Foreskin melanocyte (primary cell): ENCODE measurements at places on chromosomes 3 and 15.

DNA sequence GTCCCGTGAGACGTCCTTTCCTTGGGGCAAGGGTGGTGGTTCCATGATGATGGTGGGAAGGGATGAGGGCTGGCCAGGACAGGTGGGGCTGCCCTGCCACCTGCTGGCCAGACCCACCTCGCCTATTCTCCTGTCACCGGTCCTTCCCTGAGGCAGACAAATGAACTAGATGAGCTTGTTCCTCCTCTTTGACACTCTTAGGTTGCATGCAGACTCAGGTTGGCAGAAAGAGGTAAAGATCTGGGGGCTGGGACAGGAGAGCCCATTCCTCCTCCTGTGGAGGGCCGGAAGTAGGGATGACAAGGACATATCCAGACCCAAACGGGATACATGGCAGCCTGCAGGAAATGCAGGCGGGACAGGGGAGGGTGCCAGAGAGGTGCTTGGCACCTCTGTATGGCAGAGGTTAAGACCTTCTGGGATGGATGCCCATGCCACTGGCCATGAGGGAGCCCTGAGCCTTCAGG, 38.6 kb downstream of the ACSBG1 start:
- DNase-seq, result no peak

GRCh38 chr3:113038328-113038727, 47.5 kb downstream of the GTPBP8 start:
- no peak for DNase-seq

DNA sequence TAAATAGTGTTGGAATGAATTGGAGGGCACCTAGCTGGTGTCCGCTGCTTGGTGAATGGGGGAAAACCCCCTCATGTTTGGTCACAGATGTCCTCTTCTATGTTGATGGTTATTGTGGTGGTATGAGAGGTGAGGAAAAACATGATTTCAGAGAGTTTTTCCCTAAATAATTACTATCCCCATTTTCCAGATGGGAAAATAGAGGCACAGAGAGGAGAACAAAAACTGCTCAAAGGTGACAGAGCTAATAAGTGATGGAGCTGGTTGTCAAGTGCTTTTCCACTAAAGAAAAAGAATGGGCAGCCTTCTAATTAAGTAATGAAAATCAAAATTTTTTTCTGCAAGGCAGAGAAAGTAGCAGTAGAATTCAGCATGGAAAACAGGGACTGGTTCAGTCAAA, 30.2 kb upstream of the CFAP161 start:
- no peak for DNase-seq

GRCh38 chr3:9778143-9779074, 8.7 kb upstream of the CAMK1 start:
- DNase-seq, result no peak

- DNase-seq, result no peak
These were observed 6.8 kb downstream of the CACNA1D start for GRCh38 chr3:53501178-53501577.

DNA sequence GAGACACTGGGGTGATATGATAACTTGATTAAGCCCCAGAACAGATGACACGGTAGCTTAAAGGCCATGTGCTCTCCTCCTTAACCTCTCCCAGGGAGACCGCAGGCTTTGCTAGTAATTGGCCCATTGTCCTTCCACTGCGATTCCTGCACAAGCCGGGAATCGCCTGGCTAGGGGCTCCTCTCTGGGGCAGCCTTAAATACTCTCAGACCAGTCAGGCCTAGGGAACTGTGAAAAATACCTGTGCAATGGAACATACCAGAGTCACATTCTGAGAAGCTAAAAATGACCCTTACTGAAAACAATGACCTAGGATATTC, 56.3 kb downstream of the CPN2 start:
- DNase-seq, result no peak

- no peak for DNase-seq
These were observed 160.8 kb downstream of the TUSC7 start for GRCh38 chr3:116870379-116870778.

DNA sequence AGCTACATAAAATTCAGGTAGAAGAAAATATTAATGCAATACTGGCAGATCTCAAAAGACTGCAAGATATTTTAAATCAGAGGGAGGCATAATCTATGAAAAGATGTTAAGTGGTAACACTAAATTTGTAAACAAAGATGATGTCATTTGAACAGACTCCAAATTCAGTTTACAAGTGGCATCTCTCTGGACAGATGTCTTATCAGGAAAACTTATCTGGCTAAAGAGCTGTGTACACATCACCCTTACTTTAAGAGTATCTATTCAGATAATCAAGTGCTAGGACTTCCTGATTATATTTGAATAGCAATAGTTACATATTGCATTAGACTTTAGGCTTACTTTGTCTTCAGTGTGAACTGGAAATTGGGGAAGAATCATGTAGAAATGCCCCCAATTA, 231.5 kb downstream of the WDR72 start:
- no peak for DNase-seq

- no peak for DNase-seq
These were observed 68.2 kb downstream of the HMCES start for GRCh38 chr3:129346695-129347457.

- peak; percentile 36 for DNase-seq
These were observed 41.0 kb upstream of the PRICKLE2 start for GRCh38 chr3:64266065-64266931.

GRCh38 chr15:40471808-40472150, 995 bp downstream of the CHST14 start:
- DNase-seq, result no peak

DNA sequence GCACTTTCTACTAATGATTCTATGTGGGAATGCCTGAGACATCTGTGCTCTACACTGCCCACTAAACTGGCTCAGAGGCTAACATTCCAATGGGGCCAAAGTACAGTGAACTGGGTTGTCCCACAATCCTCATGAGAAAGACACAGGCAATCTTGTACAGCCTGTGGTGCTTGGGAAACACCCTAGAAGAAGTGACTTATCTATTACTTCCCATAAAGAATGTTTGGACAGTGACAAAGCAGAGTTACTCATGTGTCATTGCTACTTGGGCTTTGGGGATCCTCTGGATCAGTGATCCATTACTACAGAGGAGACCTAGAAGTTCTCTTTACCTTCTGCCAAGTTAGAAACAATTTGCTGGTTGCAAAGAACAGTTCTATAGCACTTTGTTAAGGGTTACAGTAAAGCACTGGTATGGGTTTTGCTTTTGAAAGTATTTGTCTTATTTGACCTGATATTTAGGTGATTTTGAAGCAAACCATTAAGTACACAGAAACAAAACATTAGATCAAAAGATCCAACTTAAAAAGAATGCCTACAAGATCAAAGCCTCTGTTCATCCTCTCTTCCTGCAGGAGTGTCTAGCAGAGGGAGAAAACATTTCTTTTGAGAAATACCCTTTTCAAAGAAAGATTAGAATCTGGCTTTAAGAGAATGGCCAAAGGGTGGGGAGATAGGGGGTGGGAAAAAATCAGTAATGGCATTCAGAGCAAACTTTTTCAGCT, 75.8 kb downstream of the CTNNB1 start:
- DNase-seq, result no peak

DNA sequence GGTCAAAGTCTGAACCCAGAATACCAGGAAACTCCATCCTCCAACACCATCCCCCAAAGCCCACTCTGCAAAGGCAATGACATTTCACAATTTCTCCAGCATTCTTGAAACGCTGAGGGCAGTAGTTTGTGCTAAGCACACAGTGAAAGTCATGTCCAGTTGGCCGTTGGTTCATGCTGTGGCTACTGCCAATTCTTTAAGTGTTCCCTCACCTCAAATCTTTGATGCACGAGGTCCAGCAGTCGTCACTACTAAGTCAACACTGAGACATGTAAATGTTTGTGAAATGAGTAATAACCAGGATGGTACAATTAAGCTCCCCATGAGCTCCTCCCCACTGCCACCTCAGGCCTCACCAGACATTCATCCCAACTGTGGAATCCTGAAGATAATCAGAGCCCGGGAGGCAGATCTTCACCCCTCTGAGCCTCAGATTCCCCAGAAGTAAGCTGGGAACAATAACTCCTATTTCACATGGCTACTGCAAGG, 7.0 kb downstream of the SUCLG2 start:
- DNase-seq, result peak; percentile 86

DNA sequence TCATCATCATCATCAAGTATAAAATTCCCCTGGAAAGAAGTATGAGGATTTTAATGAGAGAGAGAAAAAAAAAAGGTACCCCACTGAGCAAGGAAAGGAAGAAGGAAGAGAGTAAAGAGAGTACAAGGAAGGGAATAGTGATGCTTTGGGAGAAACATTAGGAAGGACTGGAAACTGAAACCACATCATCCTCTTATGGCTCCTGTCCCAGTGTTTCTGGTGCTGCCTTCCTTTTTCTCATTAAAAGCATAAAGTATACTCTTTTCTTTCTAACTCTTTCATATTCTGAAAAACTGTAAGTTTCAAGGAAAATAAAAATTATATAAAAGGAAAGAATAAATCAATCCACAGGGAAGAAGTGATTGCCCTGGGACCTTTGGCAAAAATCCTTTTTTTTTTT, 616.4 kb upstream of the CBLB start:
- no peak for DNase-seq

- peak; percentile 64 for DNase-seq
These were observed 126.5 kb upstream of the ROPN1 start for GRCh38 chr3:124118397-124118796.

- DNase-seq, result no peak
These were observed 76.3 kb downstream of the VGLL3 start for GRCh38 chr3:86914670-86915069.

DNA sequence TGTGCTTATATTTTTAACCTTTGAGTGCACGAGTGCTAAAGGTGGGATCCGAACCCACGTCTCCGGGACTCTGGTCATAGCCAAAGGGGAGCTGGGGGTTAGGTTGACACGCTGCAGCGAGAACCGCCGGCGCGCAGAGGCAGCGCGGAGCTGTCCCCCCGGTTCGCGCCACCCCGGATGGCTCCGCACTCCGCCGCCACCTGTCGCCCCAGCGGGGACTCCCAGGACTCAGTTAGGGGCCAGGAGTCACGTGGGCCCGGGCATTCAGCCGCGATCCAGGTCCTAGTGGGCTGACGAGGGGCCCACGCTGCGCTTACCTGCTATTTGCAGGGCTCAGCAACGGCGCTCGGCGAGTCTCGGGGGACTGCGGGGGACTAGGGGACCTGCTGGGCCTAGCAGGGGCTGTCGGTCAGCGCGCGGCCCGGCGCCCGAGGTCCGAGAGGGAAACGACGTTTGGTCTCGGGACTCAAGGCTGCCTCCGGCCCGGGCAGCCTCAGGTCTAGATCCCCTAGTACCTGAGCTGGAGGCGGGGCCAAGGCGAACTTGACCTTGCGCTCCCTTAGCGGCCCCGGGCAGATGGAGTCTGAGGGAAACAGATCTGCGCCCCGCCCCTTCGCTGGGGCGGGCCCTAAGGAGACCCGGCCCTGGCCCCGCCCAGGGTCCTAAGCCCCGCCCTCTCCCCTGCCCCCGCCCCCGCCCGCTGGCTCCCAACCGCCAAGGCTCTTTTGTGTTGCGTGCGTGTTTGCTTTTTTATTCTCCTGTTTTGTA, at the start of gene NMNAT3:
Gene NMNAT3 (minus strand): TSS at position 585 of the 768 bp plus-strand sequence. CDS start 50,248 bp downstream, outside the sequence.
- peak; percentile 24 for DNase-seq

DNA sequence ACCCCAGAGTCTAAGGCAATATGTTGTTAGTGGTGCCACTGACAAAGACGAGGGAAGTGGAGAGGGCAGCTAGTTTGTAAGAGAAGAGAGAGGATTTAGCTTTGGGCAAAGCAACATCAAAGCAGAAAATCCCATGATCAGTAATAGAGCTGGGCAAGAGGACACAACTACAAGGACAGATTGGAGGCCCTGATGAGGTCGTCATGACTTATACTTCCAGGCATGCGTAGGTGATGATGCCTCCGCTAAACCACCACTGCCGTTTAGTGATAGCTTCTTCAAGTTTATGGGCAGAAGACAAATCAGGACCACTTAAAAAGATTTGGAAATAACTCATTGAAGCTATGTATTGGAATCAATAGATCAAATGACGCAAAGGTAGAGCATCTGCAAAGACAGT, 2.6 kb downstream of the HRG start:
- DNase-seq, result no peak

DNA sequence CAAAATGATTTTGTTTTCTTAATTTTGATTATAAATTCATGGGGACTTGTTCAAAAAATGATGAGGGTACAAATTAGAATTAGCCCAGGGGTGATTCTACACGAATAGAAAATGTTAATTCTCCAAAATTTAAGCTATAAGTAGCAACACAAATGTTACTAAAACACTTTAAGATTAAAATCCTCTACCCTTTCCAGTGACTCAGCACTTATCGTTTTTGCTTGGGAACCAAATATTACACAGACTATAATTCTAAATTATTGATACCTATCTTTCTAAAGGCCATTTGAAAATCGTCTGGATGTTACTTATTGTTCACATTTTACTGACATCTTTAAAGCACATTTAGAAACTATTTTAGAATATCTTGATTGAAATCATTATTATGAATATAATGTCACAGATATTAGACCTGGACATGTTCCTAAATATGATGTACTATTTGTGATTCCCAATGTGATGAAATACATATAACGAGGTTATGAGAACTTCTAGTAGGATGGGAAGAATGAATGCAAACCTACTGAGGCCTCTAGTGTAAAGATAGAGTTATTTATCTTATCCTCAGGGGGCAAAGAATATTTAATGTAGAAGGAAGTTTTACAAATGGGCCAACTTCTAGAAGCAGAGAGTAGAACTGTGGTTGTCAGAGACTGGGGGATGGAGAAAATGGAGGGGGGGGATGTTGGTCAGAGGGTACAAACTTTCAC, 132.0 kb upstream of the TP63 start:
- DNase-seq, result no peak
